Hematopoietic multipotent progenitor cell treated with erythropoietin and hydrocortisone succinate and interleukin-3 and kit ligand, for 6 days (in vitro differentiated cells): ENCODE measurements at places on chromosomes 7 and 10.

- DNase-seq, result peak; percentile 66
Observed at GRCh38 chr7:10803720-10804119, 170.0 kb upstream of the PHF14 start.

- DNase-seq, result peak; percentile 11
Observed at GRCh38 chr7:6181136-6181535, 91.3 kb downstream of the CYTH3 start.

DNA sequence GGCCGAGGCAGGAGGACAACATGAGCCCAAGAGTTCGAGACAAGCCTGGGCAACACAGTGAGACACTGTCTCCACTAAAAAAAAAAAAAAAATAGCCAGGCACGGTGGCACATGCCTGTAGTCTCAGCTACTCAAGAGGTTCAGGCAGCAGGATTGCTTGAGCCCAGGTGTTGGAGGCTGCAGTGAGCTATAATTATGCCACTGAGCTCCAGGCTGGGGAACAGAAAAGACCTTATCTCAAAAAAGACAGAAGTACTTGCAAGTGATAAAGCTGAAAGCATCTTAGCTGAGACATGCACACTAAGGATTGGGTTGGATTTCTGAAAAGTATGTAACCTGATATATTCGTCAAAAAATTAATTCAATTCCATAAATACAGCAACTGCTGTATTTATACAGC, 68.4 kb downstream of the PPP1R3C start:
- no peak for DNase-seq

GRCh38 chr7:106625678-106626301, 35.2 kb downstream of the CCDC71L start:
- no peak for DNase-seq

GRCh38 chr7:116776610-116777289, 85.6 kb upstream of the CAPZA2 start:
- no peak for DNase-seq

DNA sequence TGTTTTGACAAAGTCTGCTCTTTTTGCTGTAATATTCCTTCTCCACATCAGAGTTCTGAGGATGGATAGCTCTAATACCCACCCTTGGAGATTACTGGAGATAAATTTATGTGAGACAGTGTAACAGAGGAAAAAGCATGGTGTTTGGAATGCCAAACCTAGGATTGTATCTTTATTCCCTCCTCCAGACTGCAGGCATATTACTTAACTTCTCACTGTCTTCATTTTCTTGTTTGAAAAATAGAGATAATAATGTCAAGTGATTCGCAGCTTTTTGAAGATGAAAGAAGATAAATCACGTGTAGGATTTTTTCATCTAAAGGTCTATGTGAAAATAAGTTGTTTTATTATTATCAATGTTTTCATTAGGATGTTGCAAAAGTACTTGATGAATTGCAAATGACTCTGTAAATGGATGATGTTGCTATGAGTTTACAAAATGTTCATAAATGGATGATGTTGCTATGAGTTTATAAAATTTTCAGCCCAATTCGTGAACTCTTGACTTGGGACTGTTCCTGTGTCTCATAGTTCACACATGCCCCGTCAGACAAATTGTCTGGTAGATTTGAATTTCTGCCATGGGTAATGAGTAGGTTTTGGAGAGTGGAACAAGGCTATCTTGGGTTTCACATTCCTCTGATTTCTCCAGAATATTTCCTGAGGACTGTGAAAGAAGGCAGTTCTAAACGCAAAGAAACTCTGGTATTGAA, 113.1 kb upstream of the IGFBP3 start:
- DNase-seq, result no peak

DNA sequence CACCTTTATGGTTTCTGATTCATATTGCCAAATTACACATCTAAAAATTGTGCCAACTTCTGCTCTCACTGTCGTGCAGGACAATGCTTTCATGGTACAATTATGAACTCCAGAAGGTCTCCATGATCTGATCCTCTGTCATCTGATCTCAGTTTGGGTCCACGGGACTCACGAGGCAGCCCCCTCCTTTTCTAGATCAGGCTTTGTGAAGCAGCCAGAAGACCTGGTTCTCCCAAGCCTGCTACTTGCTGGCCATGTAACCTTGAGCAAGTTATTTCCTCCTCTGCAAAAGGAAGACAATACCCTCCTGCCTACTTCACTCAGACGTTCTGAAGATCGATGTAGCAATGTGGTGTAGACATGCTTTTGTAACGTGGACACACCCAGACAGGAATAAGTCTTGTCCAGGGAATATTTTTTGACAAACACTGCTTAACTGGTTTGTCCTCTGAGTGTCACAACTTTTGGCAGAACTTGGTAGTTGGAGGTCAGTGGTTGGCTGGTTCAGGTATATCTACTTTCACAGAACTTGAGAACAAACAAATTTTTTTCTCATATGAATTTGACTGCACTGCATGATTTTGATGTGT, 19.6 kb downstream of the CALML3 start:
- DNase-seq, result no peak

GRCh38 chr10:115092258-115092554, 959 bp upstream of the ATRNL1 start:
- DNase-seq, result no peak

- DNase-seq, result no peak
Observed at GRCh38 chr10:101892782-101893391, 49.3 kb upstream of the KCNIP2 start.

DNA sequence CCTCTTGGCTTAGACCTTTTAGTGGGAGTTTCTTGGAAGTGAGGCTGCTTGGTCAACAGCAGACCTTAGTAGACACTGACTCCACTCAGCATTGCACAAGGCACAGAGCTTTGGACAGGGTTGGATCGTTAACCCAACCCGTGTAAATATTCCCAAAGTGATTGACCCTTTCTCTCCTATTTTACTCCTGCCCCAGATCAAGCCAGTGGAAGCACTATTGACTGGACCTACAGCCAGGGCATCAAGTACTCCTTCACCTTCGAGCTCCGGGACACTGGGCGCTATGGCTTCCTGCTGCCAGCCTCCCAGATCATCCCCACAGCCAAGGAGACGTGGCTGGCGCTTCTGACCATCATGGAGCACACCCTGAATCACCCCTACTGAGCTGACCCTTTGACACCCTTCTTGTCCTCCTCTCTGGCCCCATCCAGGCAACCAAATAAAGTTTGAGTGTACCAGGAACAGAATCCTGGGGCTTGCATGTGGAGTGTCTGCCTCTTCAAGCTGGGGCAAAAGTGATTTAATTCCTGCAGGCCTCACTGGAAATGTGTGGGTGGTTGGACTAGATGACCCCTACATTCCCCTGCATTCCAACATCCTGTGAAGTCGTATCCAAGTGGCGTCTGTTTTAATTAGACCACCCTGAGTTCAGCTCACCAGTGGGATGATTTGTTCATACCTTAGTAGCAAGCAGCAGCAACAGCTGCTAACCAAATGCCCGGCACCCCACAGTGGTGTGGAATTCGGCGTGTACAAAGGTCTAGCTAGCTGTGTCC, 7.5 kb downstream of the CPA1 start:
- no peak for DNase-seq

DNA sequence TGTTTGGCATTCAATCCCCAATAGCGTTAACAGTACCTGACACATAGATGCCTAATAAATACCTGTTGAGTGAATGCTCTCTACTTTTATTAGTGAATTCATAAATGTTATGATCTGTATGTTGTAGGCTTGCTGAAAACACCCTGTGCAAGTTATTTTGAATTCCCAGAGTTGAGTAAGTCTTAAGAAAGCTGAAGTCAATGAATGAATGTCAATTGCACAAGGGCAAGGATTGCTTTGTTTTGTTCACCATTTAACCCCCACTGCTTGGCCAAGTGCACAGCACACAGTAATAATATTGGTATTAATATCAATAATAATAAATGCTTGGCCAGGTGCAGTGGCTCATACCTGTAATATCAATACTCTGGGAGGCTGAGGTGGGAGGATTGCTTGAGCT, 10.2 kb downstream of the CPA1 start:
- DNase-seq, result no peak

- DNase-seq, result no peak
Observed at GRCh38 chr10:21138769-21139340, 241.7 kb upstream of the NEBL start.

- peak; percentile 36 for DNase-seq
Observed at GRCh38 chr10:55668326-55668922, 692.6 kb downstream of the ZWINT start.

DNA sequence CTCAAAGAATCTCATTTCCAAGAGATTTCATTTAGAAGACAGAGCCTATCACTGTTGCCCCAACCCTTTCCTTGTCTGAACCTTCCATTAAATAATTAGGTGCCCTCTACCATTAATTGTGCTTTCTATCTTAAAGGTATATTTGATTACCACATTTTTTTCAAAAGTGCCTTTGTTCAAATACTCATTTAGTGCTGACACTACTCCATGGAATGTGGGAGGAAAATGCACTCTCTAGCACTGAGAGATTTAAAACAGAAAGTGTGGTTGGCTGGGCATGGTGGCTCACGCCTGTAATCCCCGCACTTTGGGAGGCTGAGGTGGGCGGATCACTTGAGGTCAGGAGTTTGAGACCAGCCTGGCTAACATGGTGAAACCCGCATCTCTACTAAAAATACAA, 119.8 kb downstream of the CACNA2D1 start:
- no peak for DNase-seq

DNA sequence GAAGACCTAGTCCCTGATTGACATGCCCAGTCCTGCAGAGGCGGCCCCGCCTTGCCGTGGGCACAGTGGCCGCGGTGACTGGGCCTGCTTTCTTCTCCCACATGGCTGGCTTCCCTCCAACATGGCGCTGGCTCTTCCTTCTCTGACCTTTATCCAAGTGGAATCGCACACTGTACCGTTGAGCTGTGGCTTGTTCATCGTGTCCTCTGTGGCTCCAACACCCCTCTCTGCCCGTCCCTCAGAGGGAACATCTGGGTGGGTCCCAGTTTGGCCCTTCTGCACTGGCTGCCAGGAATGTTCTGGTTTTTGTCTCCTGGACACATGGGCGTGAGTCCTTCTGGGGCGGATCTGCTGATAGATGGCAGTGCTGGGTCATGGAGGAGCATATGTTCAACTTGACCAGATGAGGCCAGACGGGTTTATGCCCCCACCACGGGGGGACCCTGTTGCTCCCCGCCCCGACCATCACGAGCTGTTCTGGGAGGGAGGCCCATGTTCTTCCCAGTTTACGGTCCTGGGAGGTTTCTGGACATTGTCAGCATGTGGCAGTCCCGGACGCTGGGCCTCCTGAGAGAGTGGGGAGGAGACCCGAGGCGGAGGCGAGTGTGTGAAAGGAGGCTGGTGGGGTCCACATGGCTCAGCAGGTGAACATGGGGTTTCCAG, 63.5 kb downstream of the LHPP start:
- peak; percentile 54 for DNase-seq

GRCh38 chr10:116947841-116948529, 57.0 kb downstream of the SHTN1 start:
- DNase-seq, result no peak

DNA sequence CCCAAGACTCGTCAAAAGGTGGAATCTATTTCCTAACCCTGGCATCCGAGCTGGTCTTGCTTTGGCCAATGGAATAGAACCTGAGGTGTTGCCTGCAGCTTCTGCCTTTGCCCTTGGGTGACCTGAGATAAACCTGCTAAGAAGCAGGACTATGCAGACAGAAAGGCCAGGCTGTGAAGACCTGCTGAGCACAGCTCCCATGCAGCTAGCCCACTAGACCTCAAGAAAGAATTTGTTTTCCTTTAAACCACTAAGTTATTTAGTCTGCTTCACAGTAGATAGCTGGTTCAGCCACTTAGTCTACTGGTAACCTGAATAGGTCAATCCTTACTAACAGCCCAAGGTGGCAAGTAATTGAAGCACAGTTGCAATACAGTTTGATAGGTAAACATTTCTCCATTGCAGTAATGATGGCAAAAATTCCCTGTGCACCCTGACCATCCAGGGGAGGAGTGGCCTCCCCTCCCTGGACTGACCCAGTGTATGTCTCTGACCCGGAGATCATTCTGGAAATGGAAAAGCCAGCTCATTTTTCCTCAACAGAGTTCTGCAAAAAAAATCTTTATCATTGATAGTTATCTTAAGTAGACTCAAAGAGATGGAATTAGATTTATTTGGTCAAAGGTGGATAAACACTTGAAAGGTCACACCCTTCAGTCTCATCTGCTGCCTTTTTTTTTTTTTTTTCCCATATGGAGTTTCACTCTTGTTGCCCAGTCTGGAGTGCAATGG, 20.0 kb downstream of the TNS3 start:
- no peak for DNase-seq

DNA sequence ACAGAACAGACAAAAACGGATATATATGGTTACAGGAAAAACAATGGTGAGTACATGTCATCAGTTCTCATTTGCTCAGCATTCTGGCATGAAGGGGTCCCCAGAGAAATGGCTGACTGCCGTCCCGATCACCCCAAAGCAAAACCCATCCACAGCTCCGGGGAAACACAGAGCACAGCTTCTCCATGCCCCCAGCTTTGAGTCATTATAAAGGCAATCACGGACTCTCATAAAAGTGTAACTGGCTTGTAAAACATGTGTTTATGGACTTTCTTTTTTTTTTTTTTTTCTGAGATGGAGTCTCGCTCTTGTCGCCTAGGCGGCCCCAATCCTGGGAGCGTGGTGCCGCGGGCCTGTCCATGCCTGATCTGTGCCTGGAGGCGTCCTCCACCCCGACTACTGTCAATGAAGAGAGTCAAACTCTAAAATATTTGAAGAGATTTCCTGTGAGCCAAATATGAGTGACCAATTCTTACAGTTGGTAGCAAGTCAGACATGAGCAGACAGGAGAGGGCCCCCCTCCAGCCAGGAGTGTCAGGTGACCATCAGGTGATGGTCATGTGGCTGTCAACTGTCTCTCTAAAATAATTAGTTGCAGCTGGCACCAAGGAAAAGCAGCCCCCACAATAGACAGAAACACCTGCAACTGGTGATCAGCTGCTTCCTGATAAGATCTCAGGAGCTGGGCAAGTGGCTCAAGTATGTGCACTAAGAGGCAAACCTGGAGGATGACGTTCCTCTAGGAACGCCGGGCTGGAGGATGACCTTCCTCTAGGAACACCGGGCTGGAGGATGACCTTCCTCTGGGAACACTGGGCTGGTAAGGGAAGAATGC, 21.7 kb upstream of the NOM1 start:
- no peak for DNase-seq

GRCh38 chr7:151310578-151310977, 31.0 kb upstream of the NUB1 start:
- peak; percentile 84 for DNase-seq

DNA sequence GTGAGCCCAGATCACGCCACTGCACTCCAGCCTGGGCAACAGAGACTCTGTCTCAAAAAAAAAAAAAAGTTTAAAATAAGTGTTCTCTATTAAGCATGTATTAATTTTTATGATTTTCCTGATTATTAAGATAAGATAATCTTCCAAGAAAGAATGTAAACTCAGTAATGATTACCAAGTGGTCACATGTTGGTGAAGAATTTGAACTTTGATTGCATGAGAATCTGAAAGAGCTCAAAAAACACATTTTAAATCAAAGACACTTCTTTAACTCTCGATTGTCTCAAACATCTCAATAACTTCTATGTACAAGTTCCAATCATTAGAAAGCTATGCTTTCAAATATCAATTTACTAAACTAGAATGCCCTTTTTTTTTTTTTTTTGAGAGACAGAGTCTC, 33.8 kb downstream of the SNX8 start:
- DNase-seq, result no peak
